Right cardiac atrium (tissue), 5 donors: ENCODE measurements at places on chromosomes 7 and 10. TPM values are rescaled to one million over a fixed set of nuclear protein-coding genes. Genes with fewer than 3 reads are reported as not detected.

DNA sequence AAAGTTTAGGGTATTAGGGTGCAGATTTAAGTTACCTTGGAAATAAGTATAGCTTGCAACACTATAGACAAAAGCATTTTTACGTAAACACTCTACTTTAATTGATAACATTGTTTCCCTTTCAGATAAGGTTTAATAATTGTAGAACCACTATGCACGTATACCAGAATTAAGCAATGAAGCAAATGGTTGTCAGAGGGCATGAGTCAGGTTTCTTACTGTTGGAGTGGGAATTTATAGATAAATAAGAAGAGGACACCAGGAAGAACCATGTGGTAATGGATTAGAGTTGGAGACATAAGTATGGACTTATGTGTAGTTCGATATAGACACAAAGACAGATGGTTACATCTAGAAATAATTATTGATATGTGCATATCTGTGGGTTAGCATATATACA lies 355.6 kb downstream of the ETV1 start:
- no peak for DNase-seq

DNA sequence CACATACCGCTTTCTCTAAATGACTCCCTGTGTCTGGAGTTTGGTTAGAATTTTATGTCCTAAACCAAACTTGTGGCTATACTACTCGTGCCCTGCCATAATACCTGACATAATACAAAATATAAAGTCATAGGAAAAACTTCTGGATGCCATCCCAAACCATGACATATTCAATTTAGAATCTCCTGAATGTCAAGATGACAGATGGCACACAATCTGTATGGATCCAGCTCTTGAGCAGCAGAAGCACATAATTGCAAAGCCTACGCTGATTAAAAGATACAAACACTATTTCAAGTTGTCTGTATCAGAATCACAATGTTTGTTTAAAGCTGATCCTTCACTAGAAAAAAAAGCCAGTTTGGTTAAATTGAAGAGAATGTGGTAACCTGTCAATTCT lies 22.4 kb upstream of the CDC14C start:
- no peak for DNase-seq

- no peak for DNase-seq
Observed at GRCh38 chr10:33777223-33777622, 442.8 kb upstream of the NRP1 start.

DNA sequence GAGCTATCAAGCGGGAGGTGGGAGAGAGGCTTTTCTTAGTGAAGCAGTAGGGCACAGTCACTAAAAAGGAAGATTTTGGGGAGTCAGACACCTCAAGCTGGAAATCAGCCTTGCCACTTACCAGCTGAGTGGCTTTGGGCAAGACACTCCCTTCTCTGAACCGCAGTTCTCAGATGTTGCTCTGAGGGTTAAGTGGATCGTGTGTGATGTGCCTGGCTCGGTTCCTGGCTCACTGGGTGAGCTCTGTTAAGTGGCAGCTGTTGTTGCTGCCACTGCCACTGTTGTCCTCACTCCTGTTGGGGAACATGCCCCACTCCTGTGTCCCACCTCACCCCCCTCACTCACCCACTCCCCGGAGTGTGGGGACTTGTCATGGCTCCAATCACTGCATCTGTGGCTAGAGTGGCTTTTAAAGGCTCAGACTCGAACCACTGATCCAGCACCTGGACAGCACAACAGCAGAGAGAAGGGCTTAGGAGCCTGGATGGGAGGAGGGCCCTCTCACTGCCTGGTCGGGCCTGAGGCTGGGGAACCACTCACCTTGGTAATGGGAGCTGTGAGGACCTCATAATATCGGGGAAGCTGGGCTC lies 20.0 kb downstream of the PYROXD2 start:
- DNase-seq, result no peak

- DNase-seq, result no peak
Observed at GRCh38 chr10:114000457-114001010, 43.1 kb upstream of the ADRB1 start.

DNA sequence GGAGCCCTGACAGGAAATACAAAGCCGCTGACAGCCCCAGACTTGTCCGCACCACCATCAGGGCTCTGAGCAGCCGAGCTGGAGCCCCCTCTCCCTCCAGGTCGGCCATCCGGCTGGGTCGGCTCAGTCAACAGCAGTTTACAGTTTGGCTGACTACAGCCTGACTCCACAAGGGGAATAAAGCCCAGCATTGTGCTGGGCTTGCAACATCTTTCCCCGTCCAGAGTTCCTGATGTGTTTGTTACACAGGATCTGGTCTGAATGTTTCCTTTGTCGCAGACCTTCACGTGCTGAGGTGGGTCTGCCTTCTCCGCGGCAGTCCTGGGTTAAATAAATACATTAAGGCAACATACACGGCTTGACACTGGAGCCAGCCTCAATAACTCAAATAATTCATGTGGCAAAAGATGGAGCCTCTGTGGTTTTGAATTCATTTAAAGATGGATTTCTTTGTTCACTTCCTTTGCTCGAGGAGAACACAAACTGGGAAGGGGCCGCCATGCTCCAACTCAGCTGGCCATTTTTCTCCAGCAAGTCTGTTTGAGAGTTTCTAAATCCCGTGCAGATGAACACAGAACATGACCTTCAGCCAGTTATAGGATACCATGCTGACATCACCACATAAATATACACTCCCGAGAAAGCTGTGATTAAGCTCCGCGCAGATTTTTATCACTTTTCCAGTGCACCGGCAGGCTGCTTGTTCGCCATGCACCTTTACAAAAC lies 192.1 kb downstream of the WDR11 start:
- DNase-seq, result peak; percentile 50

GRCh38 chr7:99010281-99010680 lies 131.9 kb downstream of the TRRAP start:
- no peak for DNase-seq

DNA sequence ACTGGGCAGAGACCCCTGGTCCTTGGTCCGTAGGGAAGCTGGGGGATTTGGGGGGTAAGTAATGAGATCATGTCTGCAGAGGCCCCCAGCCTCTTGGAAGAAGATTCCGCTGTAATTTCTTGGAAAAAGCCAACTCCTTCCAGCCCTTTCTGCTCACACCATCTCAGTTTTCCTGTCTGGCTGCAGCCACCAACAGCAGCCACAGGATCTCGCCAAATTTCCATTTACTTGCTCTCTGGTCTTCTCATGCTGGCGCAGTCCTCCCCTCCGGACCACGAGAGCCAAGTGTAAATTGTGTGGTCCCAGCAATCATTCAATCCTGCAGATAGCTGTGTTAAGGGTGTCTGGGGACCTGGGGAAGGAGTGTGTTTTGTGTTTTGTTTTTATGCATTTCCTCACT lies 49.6 kb downstream of the ASB13 start:
- peak; percentile 79 for DNase-seq

DNA sequence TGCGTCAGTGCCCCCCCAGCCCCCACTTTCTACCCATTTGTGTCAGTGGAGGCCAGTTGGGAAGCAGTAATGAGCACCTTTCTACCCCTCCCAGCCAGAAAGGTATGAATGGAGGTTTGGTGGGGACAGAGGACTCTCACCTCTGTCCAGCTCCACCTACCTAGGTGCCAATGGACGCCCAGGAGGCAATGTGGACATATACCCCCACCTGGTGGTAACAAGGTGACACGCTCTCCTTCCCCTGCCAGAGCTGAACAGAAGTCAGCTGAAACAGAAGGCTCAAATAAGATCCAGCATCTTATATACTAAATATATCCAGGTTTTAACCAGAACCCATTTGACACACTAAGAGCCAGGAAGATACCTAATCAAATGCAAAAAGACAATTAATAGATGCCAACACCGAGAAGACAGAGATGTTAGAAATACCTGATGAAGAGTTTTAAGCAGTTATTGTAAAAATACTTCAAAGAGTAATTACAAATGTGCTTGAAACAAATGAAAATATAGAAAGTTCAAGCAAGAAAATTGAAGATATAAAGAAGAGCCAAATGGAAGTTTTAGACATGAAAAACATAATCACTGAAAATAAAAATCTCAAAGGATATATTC lies 18.4 kb upstream of the SORCS3 start:
- no peak for DNase-seq

DNA sequence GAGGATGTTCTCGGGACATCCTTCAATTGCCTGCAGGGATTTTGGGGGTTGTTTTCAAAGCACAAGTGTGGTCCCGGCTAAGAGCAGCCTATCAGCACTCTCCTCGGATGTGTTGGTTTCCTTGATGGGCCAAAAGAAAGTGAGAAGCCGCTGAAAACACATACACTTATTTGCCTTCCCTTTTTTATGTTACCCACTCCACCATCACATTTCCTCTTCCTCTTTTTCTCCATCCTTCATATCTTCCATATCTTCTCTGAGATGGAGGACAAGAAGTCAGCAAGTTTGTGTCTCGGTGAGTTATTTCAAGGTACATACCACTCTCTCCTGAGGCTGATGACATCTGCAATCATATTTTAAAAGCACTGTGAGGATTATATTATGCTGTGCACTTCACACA lies 64.0 kb downstream of the ZNF33B start:
- no peak for DNase-seq

- no peak for DNase-seq
Observed at GRCh38 chr10:104881740-104882139, 240.7 kb downstream of the SORCS3 start.

GRCh38 chr10:80909254-80909653 lies 371.6 kb downstream of the SH2D4B start:
- no peak for DNase-seq

GRCh38 chr10:49164559-49165188 lies 23.5 kb downstream of the TMEM273 start:
- no peak for DNase-seq

DNA sequence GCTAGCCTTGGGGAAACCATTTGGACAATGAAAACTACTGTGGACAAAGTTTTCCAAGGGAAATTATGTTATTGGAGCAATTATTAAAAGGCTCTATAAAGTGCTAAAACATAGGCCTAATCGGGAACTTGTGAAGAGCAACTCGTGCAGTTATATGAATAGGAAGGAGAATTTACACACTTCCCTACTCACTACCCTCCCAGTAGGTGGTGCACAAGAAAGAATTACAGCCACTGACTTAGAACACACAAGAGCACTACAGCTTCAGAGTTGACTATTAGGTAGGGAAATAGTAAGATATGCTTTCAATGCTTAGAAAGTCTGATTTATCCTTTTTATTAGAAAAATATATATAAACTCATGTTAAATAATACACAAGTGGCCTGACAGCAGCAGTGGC lies 47.2 kb downstream of the GSAP start:
- no peak for DNase-seq

DNA sequence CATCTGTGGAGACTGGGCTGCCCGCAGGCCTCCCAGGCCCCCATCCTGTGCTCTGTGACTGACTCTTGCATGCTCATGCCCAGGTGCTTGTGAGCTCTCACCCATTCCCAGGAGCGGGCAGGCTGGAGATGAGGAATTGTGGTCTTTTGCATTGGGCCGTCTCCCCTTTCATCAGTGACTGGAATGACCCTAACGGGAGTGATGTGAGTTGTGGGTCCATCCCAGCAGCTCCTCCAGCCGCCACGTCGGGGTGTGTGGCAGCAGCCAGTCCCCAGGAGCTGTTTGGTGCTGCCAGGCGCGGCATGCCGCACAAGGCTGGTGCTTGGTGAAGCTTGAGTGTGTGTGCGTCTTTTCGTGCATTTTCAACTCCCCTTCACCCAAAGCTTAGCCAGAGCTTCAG lies 164.2 kb downstream of the ACTR3B start:
- no peak for DNase-seq

- DNase-seq, result no peak
Observed at GRCh38 chr7:47982610-47983009, 3.2 kb upstream of the HUS1 start.

GRCh38 chr10:1575481-1576244 lies 161.7 kb downstream of the ADARB2 start:
- DNase-seq, result no peak

Gene C10orf95
- total RNA-seq, result not detected

Gene VAX1
- not detected for total RNA-seq

Gene OPN1SW
- total RNA-seq, result not detected

Gene ZP3
- total RNA-seq, result 2.4 TPM

Gene AGR3
- not detected for total RNA-seq

Gene OR6V1
- not detected for total RNA-seq

Gene SGCE
- 44.6 TPM for total RNA-seq

Gene TFEC
- 4.3 TPM for total RNA-seq

Gene AKR1C2
- 261 TPM for total RNA-seq

Gene RAB11FIP2
- total RNA-seq, result 16.9 TPM
